ENCODE measurements at places on chromosomes 2 and 18.

GRCh38 chr2:226608451-226608850 lies 191.2 kb downstream of the IRS1 start:
- no peak for DNase-seq

DNA sequence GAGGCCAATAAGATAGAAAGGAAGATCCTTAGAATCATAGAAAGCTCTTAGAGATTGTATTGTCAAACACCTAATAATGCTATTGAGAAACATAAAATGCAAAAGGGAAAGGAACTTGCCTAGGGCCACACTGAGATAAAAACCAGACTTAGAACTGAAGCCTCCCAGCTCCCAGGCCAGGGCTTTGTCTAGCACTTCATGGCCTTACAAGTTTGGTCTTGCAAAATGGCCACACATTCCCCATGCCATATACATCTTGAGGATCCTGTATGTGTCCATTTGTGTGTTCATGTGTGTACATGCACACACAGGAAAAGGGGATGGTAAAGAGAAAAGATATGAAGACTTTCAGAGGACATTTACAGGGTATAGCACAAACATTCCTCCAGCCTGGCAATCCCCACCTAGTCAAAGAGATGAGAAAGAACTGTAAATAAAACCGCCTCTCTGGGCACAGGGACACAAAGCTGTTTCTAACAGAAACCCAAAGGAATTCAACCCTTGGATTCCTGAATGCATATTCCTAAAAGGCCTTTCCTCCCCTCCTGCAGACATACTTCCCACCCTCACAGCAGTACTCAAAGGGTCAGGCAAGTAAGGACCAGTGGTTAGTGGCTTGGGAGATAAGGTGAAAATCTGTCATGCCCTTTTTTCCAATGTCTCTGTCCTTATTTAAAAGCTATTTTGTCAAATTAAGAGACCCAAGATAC lies 99.7 kb upstream of the KLHL29 start:
- no peak for DNase-seq

- no peak for DNase-seq
Observed at GRCh38 chr2:38315707-38316333, 61.3 kb downstream of the ATL2 start.

DNA sequence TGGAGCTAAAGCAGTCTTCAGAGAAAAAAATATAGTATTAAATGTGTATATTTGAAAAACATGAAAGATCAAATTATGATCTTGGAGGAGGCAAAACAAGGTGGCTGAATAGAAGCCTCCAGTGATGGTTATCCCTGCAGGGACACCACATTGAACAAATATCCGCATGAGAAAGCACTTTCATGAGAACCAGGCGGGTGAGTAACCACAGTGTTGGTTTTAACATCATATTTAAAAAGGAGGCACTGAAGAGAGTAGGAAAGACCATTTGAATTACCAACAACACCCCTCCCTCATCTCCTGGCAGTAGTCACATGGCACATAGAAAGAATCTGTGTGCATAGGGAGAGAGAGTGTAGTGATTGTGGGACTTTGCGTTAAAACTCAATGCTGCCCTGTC lies 759.6 kb upstream of the NRXN1 start:
- DNase-seq = no peak
